ENCODE measurements at places on chromosomes 12 and 14.

DNA sequence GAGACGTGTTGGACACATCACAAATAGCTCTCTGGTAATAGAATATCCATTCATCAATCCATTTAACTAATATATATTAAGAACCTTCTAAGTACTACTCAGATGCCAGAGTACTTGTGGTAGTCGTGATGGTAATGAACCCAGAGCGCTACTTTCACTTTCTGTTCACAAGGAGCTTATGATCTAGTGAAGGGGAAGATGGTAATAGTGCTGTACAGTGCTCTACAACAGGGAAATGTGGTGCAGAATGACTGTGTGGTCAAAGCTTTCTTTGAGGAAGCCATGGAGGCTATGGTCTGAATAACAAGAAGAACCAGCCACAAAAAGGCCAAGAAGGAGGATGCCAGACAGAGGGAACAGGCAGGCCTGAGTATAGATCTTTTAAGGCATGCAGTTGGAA, 212.0 kb downstream of the PTPRO start:
- ATAC-seq: no peak

DNA sequence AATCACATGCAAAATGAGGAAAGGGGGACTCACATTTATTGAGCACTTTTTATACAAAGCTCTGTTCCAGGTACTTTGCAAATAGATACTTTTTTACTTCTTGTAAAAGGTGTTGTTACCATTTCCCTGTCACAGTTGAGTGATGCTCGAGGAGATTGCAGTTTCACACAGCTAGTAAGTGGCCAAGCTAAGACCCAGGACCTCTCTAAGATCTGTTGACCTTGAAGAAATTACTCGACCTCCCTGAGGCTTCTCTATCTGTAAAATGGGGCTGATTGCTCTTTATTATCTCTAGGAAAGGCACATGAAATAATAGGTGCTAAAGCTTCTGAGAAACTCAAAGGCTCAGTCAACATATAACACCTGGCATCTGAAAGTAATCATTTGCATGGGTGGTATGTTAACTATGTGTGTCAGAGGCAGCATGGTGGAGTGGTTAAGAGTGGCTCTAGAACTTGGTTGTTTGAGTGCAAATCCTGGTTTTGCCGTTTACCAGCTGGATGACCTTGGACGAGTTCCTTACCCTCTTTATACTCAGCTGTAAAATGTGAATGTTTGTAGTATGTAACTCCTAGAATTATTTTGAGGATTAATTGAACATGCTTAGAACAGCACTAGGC, 41.5 kb downstream of the IFT81 start:
- no peak for ATAC-seq

DNA sequence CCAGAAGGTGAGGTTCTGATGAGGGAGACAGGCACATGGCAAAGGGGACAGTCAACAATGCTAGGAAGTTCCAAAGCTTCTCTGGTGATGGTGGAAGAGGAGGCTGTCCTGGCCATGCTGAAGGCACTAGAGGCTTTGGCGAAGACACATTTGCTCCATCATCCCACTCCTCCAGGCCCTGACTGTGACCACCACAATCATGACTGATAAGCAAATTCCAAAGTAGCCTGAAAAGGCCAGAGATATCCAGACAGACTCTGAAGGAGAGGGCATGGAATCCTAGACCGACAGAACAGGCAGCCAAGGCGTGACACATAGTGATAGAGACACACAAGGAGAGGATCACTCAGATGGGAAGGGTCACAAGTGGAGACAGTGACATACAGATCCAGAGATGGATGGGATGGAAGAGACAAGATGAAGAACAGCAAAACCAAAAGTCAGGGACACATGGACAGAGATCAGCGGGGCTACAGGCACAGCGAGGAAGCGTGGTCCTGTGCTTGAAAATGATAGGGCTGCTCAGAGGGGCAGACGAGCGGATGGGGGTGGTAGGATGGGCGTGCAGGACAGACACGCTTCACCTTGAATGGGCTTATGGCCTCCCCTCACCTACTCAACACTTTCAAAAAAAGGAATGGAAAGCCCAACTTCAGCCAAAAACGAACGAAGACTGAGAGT, 1.3 kb downstream of the ZFHX2 start:
- peak; percentile 5 for ATAC-seq

- no peak for ATAC-seq
Observed at GRCh38 chr14:106841701-106842100, 1315.3 kb downstream of the TMEM121 start.

DNA sequence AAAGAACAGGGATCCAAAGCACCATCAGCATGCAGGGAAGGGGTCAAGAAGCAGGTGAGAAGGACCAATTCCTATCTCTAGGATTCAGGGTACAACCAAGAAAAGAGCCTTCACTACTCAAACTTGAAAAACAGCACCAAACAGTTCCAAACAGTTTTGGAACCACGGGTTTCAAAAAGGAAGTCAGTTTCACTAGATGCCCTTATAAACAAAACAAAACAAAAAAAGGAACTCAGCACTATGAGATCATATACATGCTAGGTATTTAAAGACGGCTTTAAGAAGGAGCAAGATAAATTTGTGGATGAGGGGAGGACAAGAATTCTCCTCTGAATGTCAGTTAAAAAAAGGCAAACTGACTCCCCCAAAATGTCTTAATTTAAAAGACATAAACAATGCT, 6.0 kb downstream of the INSM2 start:
- ATAC-seq: no peak

GRCh38 chr12:100959481-100959880, 164.9 kb downstream of the ANO4 start:
- ATAC-seq: peak; percentile 31

DNA sequence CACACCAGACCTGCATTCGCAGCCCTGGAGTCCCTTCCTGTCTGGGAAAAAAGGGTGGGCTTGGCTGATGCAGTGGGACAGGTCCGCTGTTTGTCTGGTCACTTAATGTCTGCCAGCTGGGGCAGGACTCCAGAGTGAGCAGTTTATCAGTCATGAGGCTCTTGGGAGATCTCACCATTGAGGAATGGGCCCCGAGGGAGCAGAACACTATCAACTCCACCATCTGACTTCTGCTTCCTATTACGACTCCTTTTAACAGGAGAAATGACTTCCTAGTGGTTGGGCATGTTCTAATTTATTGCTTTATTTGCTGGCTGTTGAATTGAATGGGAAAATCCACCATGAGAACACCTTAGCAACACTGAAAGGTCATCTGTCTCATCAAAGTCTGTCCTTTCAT, 182.5 kb upstream of the RASSF8 start:
- peak; percentile 97 for ATAC-seq

DNA sequence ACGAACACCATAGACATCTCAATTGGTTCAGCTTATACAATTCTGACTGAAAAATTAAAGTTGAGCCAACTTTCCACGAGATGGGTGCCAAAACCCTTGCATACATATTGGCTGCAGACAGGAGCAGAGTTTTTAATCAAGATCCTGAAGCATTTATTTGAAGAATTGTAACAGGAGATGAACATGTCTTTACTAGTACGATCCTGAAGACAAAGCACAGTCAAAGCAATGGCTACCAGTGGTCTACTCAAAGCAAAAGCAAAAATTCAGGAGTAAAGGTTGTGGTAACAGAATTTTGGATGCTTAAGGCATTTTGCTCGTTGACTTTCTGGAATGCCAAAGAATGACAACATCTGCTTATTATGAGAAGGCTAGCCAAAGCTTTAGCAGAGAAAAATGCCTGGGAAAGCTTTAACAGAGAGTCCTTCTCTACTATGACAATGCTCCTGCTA, 20.7 kb downstream of the ZDHHC17 start:
- ATAC-seq: no peak

- no peak for ATAC-seq
Observed at GRCh38 chr14:77838831-77839511, 39.1 kb downstream of the ADCK1 start.

- no peak for ATAC-seq
Observed at GRCh38 chr12:119841433-119842210, 35.5 kb downstream of the CIT start.

DNA sequence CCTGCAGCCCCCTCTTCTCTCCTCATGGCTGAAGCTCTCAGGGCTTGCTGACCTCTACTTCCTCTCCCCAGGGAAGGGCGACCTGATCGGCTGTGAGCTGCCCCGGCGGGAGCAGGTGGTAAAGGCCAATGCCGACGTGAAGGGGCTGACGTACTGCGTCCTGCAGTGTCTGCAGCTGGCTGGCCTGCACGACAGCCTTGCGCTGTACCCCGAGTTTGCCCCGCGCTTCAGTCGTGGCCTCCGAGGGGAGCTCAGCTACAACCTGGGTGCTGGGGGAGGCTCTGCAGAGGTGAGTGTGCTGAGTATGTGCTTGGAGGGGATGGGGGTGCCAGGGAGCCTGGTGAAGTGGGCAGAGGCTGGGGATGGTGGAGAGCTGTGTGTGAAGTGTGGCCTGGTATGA, 13.7 kb downstream of the MCRS1 start:
- ATAC-seq: no peak

DNA sequence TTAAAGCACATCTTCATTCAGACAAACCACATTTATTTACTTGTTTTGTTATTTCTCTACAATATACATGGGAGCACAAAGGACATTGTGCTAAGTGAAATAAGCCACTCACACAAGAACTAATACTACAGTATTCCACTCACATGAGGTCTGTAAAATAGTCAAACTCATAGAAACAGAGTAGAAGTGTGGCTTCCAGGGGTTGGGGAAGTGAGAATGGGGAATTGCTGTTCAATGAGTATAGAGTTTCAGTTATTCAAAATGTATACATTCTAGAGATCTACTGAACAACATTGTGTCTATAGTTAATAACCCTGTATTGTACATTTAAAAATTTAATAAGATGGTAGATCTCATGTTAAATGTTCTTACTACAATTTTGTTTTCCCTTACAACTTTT, 88.8 kb downstream of the ATXN7L3B start:
- ATAC-seq: no peak

- no peak for ATAC-seq
Observed at GRCh38 chr12:57902478-57902969, 38.8 kb upstream of the ATP23 start.

DNA sequence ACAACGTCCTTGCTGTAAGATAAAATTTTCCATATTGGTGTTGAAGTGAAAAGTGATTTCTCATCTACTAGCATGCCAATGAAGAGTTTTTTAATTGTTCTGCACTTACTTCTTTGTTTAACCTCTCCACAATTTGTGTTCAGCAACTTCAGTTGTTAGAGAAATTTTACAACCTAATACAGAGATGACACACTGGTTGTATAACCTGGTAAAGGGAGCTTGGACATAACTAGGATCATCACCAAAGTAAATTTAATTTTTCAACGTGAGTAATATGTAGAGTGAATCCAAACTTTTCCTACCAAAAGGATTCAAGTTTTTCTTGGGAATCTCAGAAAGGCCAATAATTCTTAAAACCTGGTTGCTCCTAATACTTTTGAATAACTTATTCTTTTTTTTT, 13.4 kb upstream of the TAS2R43 start:
- no peak for ATAC-seq

DNA sequence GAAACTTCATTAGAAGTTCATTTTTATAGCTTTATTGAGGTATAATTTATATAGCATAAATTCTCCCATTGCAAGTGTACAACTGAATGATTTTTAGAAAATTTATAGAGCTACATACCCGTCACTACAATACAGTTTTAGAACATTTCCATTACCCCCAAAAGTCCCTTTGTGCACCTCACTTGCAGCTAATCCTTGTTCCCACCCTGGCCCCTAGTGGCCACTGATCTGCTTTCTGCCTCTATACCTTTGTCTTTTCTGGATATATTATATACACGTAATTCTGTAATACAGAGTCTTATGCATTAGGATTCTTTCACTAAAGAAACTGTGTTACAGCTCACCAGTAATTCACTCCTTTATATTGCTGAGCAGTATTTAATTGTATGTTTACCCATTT, 145.1 kb upstream of the DIO2 start:
- peak; percentile 89 for ATAC-seq

- ATAC-seq: no peak
Observed at GRCh38 chr14:103014466-103015228, 42.7 kb downstream of the CDC42BPB start.

- ATAC-seq: no peak
Observed at GRCh38 chr12:23433121-23433520, 516.3 kb downstream of the SOX5 start.

- ATAC-seq: peak; percentile 17
Observed at GRCh38 chr12:132305991-132306884, 23.2 kb downstream of the GALNT9 start.

- ATAC-seq: no peak
Observed at GRCh38 chr12:19778172-19778571, 338.9 kb downstream of the AEBP2 start.

DNA sequence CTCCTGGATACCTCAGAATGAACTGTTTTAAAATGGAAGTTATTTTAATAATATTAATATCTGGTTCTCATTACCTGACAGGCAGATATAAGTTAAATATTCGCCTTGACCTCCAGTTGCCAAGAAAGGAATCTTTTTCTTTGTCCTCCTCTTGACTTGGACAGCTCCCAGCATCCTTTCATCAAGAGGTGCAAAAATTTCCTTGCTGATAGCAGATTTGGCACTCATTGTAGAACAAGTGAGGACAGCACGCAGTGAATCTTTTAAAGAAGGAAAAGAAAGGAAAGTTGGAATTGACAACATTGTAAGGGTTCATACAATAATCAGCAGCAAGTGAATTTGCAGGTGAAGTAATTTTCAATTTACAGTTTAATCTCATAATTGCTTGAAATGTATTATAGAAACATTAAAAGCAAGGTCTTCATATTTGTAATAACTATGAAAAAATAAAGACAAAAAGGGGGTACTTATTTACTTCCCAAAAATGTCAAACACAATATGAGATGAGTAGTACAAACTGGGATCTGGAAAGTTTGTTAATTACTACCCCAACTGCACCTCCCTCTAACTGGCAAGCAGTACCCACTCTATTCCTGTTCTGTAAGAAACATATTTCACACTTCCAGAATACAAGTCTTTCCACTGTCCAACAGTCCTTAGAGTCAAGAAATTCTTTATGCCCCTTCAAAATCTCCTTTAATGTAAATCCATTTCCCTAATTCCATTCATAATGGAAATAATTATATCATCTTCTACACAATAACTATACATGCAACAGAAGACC, 75.2 kb downstream of the STXBP6 start:
- ATAC-seq: no peak

DNA sequence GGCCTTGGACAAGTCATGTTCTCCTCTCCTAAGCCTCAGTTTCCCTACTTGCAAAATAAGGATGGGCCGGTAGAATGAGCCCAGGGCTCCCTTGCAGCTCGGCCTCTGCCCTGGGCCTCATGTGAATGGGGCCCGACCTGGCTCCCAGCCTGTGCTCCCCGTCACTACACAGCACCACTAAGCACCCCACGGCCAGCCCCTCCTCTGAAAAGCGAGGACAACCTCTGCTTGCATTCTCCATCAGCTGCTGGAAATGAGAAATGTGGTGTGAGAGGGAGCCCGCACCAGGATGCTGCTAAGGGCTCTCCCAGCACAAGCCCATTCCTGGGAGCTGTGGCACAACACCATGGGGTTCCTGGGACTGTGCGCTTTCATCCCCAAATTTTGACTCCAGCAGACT, 10.2 kb downstream of the SLC25A47 start:
- no peak for ATAC-seq

Measured in SK-N-SH treated with all-trans-retinoic acid at 6 μM for 48 hours (cell line).